PC-9 (cell line): ENCODE measurements at places on chromosomes 1 and 21. TPM values are rescaled to one million over a fixed set of nuclear protein-coding genes. Genes with fewer than 3 reads are reported as not detected.

- H3K4me1 ChIP-seq, result no peaks in the 10 kb centered on the region
- H3K27ac ChIP-seq, result no peak overlapping the region
- H3K4me3 ChIP-seq, result no peak overlapping the region
These were observed 164.4 kb downstream of the USH2A start for GRCh38 chr1:216258856-216259255.

GRCh38 chr1:66402194-66402593 is 131.8 kb upstream of the SGIP1 start:
- DNase-seq, result no peak
- H3K27ac ChIP-seq, result no peak overlapping the region
- no peaks in the 10 kb centered on the region for H3K4me1 ChIP-seq
- H3K27me3 ChIP-seq, result no peaks in the 10 kb centered on the region

GRCh38 chr1:235945775-235946570 is 79.3 kb upstream of the LYST start:
- H3K4me1 ChIP-seq, result peaks cover 13% of the 10 kb centered on the region; the same call in 1 of the 2 replicates
- no peaks in the 10 kb centered on the region for H3K27me3 ChIP-seq
- no peak for DNase-seq
- no peaks in the 10 kb centered on the region for H3K36me3 ChIP-seq
- H3K27ac ChIP-seq, result no peak overlapping the region

The OR6K3 gene
- not detected in 2 replicates for total RNA-seq

The VPS26C gene
- 32.2 and 46.2 TPM in 2 replicates for total RNA-seq

DNA sequence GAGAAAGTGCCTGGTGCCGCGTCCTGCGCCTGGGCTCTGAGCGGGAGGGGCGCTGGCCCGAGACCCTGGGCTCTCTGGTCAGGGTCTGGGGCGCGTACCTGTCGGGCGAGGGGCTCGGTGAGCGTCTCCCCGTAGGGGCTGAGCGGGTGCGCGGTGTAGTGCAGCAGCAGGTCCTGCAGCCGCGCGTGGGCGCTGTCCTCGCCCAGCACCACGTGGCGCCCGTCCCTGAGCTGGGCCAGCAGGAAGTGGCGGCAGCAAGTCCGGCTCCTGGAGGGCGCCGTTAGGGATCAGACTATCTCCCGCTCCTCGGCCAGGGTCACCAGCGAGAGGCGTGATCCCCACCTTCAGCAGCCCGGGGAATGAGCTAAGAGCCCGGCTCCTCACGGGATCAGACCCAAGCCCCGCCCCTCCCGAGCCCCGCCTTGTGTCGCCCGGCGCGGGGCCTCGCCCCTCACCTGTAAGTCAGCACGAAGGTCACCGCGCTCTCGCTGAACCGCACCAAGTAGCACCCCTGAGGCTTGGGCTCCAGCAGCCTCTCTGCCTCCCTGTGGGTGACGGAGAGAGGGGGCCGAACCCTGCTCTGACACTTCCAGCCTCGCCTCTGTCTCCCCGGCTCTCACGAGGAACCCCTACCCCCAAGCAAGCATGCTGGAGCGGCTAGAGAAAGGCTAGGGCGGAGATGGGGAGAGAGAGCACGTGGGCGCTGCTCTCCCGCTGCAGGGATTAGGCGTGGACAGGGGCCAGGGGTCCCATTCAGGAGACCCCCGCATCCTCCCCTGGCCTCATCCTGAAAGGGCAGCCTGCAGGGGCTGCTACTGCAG is 2.7 kb downstream of the SH2D2A start:
- no peaks in the 10 kb centered on the region for H3K27me3 ChIP-seq
- H3K27ac ChIP-seq, result no peak overlapping the region
- peaks cover 44% of the 10 kb centered on the region for H3K4me1 ChIP-seq
- DNase-seq, result peak; percentile 50
- peak overlapping the region; percentile 72 for H3K4me3 ChIP-seq

GRCh38 chr1:221765527-221765926 is 23.6 kb upstream of the DUSP10 start:
- H3K27ac ChIP-seq, result no peak overlapping the region
- H3K4me1 ChIP-seq, result peaks cover 10% of the 10 kb centered on the region; the same call in 1 of the 2 replicates
- H3K4me3 ChIP-seq, result no peak overlapping the region
- H3K36me3 ChIP-seq, result no peaks in the 10 kb centered on the region
- DNase-seq, result no peak

- H3K27ac ChIP-seq, result no peak overlapping the region
- peak; percentile 28 for DNase-seq
- H3K27me3 ChIP-seq, result peaks cover 75% of the 10 kb centered on the region
- no peaks in the 10 kb centered on the region for H3K4me1 ChIP-seq
These were observed 6.8 kb upstream of the ACKR1 start for GRCh38 chr1:159197561-159198557.

- peaks cover 29% of the 10 kb centered on the region for H3K4me1 ChIP-seq
- H3K4me3 ChIP-seq, result peak overlapping the region; percentile 74; the same call in 1 of the 2 replicates
- H3K36me3 ChIP-seq, result peaks cover 26% of the 10 kb centered on the region
- no peak overlapping the region for H3K27ac ChIP-seq
- no peaks in the 10 kb centered on the region for H3K27me3 ChIP-seq
These were observed 1.6 kb downstream of the CPT2 start for GRCh38 chr1:53198241-53198651.

The PRELP gene
- not detected in 2 replicates for total RNA-seq

DNA sequence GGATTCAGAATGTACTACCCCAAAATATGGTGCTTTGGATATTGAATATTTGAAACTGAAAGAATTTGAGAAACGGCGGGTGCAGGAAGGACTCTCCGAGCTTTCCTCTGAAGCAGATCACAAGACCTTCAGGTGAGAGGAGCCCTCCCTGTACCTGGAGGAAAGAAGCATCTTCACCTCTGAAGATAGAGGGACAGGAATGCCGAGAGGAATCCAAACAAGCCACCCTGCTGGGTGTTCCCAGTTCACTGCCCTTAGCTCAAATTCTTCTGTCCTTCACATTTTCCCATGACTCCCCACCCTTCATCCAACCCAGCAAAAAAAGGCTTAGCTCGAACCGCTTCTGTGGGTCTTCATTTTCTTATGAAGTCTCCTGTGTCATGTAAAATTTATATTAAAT is 18.2 kb upstream of the PADI2 start:
- H3K4me3 ChIP-seq, result no peak overlapping the region
- H3K4me1 ChIP-seq, result no peaks in the 10 kb centered on the region; the same call in 1 of the 2 replicates
- no peaks in the 10 kb centered on the region for H3K27me3 ChIP-seq
- H3K36me3 ChIP-seq, result no peaks in the 10 kb centered on the region
- H3K27ac ChIP-seq, result no peak overlapping the region

- H3K4me3 ChIP-seq, result no peak overlapping the region
- peaks cover 6% of the 10 kb centered on the region; the same call in 1 of the 2 replicates for H3K4me1 ChIP-seq
- H3K27me3 ChIP-seq, result no peaks in the 10 kb centered on the region
- H3K36me3 ChIP-seq, result no peaks in the 10 kb centered on the region
These were observed 35.6 kb downstream of the MRPL39 start for GRCh38 chr21:25571726-25572121.

- no peak for DNase-seq
- H3K27me3 ChIP-seq, result no peaks in the 10 kb centered on the region
- H3K36me3 ChIP-seq, result peaks cover 10% of the 10 kb centered on the region; the same call in 1 of the 2 replicates
- peaks cover 3% of the 10 kb centered on the region; the same call in 1 of the 2 replicates for H3K4me1 ChIP-seq
- H3K4me3 ChIP-seq, result no peak overlapping the region
- no peak overlapping the region for H3K27ac ChIP-seq
These were observed 57.3 kb downstream of the USP1 start for GRCh38 chr1:62494137-62494536.
